T1000 (cell line): ENCODE measurements at places on chromosomes 4 and X.

- no peak for DNase-seq
These were observed 42.0 kb downstream of the FAM149A start for GRCh38 chr4:186146458-186146857.

DNA sequence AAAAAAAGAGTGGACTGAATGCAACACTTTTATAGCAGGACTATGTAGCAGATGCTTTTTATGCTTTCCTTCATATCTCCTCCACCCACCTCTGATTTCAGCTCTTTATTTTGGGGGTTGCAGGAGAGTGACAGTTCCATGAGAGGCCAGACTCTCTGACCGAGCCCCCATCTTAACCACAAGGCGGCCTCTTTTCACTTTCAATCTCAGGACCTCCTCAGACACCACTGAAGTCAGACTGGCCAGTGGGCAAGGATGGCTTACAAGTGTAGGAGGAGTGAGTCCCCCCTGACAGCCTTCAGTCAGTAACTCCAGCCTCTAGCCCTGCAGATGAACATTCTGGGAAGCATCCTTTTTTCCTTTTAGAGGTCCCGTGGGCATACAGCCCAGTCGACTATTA is 140.8 kb downstream of the FRAS1 start:
- no peak for DNase-seq

DNA sequence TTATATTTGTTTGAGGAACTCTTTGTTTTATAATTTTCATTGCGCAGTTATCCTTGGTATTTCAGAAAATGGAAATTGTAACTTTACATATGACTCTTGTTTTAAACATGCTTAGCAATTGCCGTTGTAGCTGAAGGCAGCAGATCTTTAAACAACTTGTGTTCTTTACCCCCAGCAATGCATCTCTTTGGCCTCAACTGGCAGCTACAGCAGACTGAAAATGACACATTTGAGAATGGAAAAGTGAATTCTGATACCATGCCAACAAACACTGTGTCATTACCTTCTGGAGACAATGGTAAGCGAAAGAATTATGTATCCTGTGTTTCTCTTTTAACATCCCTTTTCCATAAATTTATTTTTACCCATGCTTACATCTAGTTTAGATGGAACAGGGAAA is 263.6 kb downstream of the DCTD start:
- no peak for DNase-seq

DNA sequence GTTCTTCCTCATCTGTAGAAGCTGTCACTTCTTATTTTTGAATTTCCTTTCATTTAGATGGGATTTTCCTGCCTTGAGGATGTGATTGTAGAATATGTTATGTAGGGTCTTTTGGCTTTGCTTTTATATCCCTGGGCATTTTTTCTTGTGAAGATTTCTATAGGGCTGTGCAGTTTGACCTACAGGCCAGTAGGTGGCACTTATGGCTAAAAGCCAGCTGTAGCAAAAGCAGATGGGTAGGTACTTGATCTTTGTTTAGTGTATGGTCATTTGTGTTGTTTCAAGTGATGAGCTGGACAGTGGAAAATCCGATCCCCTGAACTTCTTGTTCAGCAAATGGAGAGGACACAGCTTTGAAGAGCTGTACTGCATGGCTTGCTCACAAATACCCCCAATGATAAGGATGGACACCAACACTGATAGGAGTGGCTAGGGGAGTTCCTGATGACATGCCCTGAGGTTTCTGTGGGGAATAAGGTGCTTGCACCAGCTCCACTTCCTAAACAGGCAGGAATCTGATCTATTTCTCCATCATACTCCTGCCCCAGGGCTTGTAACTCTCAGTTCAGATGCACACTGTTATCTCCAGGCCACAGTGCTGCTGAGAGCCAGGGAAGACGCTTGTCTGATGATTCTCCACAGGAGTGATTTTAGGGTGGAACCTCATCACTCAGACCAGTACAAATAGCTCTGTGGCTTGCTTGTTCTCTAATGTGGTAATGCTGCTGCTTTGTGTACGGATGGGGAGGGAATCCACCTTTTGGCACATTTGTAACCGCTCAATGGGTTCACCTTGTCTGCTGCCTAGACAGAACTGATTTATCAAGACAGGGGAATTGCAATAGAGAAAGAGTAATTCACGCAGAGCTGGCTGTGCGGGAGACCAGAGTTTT is 417.1 kb upstream of the MAGEB16 start:
- DNase-seq: no peak

DNA sequence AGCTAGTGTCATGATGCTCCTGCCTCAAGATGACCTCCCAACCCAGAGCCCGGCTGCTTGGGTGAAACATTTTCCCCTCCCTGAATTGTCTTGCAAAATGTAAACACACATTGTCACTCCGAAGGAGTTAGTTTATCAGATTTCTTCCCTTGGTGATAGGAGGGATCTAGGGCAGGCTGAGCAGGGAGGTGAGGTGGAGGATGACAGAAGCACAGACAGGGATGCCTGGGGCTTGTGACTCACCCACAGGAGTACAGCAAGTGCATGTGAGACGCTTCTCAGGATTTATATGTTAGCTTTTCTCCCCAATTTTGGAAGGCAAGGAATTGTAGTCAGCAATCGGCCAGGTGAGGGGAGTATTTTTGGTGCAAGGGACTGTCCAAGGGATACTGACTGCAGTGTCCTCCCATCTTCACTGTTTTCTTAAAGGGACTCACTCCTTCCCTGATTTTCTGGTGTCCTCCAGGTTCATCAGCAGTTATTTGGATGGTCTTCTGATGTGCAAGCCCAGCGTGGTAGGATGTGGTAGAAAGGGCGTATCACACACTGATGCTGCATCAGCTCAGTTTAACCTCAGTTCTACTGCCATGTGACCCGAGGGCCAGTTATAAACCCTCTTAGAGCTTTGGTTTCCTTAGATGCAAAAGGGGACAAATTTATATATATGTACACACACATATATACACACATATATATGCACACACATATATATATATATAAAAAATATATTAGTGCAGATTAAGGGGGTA is 46.2 kb upstream of the IGFBP7 start:
- DNase-seq: peak; percentile 59

- no peak for DNase-seq
These were observed 81.2 kb downstream of the DCK start for GRCh38 chr4:71074452-71075299.

DNA sequence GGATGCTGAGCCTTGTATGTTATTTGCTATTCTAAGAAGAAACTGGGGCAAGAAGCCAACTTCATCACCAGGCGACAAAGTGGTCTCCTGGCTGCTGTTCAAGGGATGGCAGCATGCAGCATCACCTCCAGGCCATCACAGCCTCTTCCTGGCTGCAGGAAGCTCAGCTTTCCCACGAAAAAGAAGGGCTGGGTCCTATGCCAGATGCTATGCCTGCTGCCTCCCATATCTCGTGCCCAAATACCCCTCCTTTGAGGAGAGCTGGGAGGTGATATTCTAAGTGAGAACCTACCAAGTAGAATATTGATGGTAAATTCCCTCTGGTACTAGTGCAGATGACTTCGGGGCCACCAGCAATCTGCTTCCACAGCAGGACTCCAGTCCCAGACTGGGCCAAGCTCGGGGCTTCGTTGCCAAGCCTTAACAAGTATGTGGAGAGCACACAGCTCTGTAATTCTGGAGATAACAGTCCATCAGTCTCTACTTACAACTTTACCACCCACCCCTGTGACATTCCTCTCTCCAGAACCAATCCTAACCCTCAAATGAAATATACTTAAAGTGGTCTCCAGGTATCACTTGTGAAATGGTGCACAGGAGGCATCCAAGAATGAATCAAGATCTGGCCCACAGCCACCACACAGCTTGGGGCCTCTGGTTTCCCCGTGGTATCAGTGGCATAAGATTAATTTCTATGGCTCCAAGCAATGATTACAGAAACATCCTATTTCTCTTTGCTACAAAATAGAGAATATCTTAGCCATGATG is 149.3 kb downstream of the PALLD start:
- no peak for DNase-seq

DNA sequence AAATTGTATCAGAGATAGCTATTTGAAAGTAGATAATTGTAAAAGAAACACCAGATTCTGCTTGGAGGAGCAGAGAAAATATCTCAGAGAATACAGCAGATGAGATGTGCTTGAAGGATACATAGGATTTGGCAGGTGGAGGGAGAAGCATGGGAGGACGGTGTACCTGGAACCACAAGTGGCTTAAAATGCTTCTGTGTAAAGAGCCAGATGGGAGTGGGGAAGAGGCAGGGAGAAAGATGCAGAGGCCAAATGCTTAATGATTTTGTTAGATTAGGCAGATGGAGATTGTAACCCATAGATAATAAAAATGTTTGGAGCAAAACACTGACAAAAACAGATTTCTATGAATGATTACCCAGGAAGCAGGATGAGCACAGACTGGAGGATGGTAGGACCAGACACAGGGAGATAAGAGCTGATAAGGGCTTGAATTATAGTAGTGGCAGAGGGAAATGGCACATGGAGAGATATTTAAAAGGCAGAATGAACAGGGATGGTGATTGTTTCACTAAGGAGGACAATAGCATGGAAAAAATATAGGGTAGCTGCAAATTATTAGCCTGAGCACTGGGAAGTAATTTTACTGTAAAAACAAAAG is 145.7 kb upstream of the TBC1D9 start:
- DNase-seq: no peak

GRCh38 chrX:36908801-36909675 is 99.1 kb upstream of the FAM47C start:
- no peak for DNase-seq

GRCh38 chr4:175443547-175443946 is 368.5 kb downstream of the GPM6A start:
- DNase-seq: no peak

- DNase-seq: no peak
These were observed 91.0 kb upstream of the SH3RF1 start for GRCh38 chr4:169361756-169362155.

GRCh38 chr4:140156529-140157171 is 2.7 kb upstream of the MAML3 start:
- DNase-seq: no peak

DNA sequence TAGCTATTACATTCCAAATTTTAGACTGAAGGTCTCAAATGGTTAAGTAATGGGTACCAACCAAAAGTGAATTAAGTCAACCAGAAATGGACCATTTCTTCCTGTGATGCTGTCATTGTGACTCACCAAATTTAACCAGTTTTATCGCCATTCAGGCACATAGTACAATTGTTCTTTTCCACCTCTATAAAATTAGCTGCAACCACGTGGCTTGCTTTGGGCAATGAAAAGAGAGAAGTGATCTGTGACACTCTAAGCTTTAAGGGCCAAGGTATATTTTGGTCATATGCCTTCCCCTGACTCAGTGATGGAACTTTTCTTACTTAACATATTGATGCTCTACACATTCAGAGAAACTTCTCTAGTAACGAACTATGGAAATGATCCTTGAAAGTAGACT is 20.3 kb upstream of the PHF8 start:
- no peak for DNase-seq

DNA sequence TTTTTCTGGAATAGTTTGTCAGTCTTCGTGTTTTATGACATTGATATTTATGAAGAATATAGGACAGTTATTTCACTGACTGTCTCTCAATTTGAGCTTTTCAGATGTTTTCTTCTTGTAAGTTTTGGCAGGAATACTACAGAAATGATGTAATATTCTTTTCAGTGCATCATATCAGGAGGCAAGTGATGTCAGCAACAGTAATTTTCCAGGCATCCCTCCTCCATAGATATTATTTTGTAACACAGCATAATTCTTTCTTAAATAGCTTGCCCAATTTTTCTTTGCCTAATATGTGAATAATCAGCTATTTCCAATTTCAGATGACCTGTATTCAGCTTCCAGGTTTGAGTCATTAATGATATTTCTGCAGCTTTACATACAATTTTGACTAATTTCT is 211.1 kb downstream of the ADGRL3 start:
- no peak for DNase-seq
